Stimulated activated CD4-positive, alpha-beta T cell treated with anti-CD3 and anti-CD28 coated beads, Interleukin-1b, Interleukin-23, amount 100 ng/mL, for 4 hours (primary cell): ENCODE measurements at places on chromosomes 3 and 15.

DNA sequence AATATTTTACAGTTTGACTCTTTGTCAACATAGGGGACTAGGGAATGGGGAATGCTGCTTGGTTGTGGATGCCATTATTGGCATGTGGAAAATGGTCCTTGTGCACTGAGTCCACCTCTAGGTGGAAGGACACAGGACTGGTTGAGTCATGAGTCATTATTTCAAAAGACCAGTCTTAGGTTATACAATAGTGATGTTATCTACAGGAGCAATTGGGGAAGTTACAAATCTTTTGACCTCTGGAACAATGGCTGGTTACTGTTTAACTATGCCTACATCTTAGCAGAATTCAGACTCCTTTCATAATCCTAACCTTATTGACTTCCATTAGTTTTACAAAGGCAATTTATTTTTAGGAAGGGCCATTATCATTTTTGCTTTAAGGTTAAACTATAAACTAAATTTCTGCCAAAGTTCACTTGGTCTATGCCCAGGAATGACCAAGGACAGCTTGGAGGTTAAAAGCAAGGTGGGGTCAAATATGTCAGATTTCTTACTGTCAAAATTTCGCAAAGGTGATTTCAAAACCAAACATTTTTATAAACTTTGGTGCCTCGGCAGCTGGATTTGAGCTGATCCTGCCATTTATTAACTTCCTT is 11.8 kb upstream of the CCR8 start:
- DNase-seq = no peak

- DNase-seq = no peak
Observed at GRCh38 chr3:151165226-151165625, 37.8 kb downstream of the GPR171 start.

GRCh38 chr15:87939848-87940457 is 316.6 kb downstream of the NTRK3 start:
- no peak for DNase-seq

DNA sequence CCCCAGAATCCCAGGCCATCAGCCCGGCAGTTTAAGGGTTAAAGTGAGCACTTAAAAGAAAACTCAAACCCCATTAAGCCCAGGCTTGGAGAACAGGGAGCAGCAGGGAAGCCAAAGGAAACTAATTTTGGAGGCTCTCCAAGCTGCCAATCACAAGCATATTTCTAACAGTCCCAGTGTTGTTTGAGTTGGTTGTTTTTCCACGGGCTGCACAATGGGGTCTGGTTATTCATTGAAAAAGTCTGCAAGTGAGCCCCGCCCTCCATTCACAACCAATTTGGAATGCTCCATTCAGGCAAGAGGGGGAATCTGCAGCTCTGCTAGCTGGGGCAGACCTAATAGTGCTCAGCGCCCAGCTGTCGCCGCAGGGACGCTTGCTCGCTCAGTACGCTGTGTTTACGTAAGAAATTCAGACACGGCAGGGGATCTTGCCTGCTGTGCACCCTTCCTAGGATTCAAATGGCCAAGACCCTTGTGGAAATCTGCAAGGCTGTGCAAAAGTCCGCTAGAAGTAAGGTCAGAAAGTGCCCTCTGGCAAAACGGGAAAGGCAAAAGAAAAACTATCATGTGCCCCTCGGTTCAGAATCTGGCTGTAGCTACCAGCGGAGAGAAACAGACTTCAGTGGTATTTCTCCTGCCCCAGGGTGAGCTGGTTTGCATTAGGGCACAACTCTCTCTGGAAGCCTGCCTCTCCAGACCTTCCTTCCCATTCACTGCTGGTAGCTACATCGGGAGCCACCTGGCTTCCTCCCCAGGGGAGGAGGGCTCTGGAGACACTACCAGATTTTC is 11.0 kb downstream of the ETV5 start:
- DNase-seq = no peak

DNA sequence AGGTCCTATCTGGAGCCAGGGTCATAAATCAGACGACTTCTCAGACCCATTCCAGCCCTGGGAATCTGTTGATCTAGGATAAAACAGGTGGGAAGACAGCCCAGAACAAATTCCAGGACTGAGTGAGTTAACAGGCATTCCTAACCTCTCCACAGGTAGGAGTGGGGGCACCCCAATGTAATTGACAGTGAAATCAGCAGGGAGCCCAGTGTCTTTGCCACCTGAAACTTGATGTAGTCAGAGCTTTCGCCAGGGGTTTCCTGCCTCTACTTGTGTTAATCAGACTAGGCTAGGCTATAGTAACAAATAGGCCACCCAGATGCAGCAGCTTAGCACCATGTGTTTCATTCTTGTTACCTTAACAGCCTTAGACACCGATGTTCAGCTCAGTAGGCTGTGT is 2.7 kb upstream of the HEG1 start:
- DNase-seq = no peak

DNA sequence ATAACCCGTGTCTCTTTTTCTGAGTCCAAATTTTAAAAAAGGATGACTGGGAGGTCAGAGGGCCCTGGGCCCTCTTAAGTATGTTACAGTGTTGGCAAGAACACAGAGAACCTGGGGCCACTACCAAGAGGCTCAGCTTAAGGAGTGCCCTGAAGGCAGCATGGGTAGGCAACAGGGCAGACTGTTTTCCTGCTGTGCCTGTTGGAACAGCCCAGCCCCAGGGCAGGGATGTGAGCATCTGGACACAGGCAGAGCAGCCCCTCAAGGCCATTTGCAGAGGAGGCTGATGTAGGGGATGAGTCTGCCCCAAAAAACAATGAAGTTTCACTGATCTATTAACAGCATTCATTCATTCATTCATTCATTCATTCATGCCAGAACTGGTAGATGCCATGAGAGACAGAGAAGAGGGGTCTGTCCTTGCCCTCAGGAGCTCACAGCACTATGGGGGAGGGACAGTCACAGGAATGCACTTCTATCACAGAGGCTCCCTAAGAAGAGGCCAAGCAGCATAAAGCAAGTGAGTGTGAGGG is 2.2 kb upstream of the LTF start:
- DNase-seq = no peak
